ENCODE measurements at places on chromosomes 5 and 9.

- no peak for DNase-seq
Measured at GRCh38 chr5:56493766-56494165, 260.6 kb upstream of the ANKRD55 start.

DNA sequence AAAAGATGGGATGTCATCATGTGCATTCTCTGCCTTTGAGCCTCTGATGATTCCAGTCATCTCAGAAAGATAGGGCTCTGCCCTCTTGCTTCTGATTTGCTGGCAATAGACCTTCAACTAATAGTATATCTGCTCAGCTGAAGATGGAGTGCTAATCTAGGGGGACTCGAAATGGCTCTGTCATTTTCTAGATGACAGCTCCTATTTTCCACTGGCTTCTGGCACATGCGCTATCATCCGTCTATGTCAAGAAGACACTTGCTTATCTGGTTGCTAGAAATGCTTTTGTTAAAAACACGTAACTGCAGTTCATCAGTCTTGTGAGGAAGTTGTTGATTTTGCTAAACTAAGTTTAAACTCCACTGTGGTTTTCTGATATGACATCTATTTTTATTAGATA is 265.5 kb upstream of the ZNF608 start:
- no peak for DNase-seq

GRCh38 chr5:117649821-117650220 is 1075.2 kb upstream of the SEMA6A start:
- no peak for DNase-seq

DNA sequence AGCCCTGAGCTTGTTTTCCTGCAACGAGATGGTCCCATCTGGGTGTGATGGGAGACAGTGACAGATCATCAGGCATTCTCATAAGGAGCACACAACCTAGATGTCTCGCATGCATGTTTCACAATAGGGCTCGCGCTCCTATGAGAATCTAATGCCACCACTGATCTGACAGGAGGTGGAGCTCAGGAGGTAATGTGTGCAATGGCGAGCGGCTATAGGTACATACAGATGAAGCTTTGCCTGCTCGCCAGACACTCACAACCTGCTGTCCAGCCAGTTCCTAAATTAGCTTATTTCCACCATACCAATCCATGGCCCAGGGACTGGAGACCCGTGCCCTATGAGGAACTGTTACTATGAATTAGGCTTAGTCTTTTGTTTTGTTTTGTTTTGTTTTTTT is 55.3 kb upstream of the SLC30A5 start:
- DNase-seq = no peak

GRCh38 chr9:19127871-19128500 is 694 bp upstream of the PLIN2 start:
- peak; percentile 40 for DNase-seq

DNA sequence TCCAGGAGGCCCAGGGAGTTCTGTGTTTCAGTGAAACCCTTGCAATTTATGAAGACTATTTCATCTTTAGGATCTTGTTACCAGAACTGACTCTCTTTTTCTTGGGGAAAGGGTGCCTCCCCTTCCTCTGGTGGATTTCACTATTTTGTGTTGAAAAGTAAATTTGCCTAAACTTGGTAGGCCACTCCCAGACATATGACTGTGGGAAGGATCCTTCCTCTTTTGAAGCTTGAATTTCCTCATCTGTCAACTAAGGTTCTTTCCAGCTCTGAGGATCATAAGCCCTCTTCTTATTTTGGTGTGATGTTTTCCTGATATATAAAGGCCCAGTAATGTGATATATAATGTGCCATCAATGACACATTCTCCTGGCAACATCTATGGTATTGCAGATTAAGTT is 59.1 kb upstream of the ZFAND5 start:
- DNase-seq = no peak

- DNase-seq = no peak
Measured at GRCh38 chr5:112795944-112796678, 58.4 kb downstream of the APC start.

DNA sequence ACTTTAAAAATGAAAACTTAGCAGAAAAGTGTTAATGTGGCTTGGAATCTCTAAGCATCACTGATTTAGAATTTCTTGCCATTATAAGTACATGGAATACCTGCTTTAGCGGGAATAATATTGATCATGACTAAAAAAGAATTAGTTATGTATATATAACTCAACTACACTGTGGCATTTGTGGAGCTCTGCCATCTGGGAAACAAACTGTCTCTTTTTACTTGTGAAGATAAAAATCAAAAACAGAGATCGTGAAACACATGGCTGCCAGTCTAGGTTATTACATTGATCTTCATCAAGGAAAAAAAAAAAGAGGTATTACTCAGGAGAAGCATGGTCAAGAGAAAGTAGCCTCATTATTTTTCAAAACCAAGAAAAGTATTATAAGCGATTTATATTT is 287.4 kb downstream of the HTR1A start:
- DNase-seq = no peak

- DNase-seq = no peak
Measured at GRCh38 chr9:121277518-121278295, 9.7 kb downstream of the GSN start.

DNA sequence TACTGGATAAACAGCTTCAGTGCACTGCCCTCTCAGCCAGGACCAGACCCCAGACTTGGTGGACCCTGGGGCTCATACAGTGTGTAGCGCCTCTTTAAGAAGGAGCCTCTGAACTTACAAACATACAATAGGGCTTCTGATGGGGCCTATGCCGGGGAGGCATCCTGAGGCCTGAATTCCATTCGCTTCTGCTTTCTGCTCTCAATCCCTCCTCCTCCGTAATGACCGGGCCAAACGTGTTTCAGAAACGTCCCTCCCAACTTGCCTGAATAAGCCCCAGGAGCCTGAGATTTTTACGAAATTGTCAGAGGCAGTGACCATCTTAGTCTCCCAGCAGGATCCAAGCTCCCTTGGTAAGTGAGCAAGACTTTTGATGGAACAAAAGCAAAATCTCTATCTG is 128.1 kb upstream of the BOD1 start:
- no peak for DNase-seq

- DNase-seq = no peak
Measured at GRCh38 chr9:87464110-87464991, 33.3 kb upstream of the DAPK1 start.

DNA sequence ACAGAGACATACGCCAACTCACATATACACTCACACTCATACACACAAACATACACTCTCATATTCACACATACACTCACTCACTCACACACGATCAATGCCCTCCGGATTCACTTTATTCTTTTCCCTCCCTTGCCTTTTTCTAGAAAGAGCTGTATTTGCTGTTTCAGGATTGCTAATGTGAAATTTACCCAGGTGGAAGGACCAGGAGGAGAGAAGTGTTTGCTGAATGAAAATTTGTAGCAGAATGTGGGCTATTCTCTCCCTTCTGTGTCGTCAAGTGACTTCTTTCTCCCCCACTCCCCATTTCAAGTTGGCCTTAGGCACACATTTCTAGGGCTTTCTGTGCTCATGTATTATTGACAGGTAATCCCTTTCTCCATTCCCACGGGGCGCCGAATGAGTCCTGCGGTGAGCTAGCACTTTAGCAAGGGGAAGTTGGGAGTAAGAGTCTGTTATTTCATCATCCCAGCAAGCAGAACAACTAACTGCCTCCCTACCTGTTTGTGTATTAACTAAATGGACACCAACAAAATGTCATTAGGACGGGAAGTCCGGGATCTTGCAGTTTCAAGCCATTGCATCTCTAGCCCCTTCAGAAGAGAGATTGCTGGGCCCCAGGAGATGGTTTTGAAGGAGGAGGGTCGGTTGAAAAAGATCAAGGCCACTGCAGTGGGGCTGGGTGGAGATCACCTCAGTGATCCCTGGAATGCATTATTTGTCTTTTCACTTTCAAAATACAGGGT is 97.1 kb upstream of the TAF11L2 start:
- no peak for DNase-seq

DNA sequence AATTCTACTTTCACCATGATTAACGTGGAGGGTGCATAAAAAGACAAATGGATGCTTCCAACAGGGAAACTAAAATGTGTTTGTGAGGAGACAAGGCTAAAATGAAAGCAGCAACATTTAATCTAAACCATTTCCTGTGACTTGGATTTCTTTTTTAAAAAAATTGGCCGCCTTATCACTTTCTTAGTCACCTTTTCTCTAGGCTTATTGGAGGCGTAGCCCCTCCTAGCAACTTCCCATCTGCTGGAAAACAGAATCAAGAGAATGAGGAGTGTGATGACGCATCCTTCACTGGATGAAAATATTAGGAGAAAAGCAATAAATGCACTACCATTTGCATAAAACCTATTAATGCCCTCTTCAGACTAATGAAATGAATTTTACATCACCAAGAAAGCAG is 791 bp upstream of the GPR150 start:
- DNase-seq = no peak

DNA sequence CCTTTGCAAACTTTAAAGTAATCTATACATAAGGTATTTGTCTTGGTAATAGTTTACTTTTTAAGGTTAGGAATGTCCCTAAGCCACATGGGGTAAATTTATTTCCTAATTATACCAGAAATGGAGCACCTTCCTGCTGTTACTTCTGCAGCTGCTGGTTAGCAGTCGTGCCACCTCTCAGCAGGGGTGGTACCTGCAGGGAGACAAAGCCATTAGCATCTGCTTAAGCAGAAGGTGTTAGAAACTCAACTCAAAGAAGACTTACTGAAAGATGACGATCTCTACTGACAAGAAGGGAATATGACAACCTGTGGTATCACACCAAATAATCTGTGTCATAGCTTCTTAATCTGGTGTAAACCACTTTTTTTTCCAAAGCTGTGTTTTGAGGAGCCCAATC is 173.7 kb downstream of the BRINP1 start:
- DNase-seq = no peak

DNA sequence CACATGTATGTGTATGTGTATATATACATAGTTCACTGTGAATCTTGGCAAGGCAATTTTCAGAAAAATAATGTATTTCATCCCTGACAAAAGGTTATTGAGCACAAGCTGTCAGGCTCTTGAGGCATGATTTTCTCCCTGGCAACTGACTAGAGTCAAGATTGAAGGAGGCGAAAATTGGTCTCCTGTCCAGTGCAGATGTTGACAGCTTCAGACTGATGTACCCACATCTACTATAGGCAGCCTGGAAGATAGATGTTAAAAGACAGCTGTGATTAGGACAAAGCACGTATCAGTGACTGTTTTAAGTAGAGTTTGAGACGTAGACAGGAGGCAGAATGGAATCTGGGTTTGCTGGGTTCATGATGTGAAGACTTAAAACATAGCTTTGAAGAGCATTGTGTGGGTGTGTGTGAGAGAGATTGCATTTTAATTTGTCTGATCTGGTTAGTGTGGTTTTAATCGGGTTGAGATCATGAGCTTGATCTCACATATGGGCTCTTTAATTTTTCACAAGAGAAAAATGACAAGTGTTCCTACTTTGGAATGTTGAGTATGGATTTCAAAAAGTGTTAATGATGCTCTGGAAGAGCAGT is 39.1 kb downstream of the CTNNA1 start:
- no peak for DNase-seq

- DNase-seq = no peak
Measured at GRCh38 chr5:167254132-167254531, 1037.3 kb upstream of the WWC1 start.

DNA sequence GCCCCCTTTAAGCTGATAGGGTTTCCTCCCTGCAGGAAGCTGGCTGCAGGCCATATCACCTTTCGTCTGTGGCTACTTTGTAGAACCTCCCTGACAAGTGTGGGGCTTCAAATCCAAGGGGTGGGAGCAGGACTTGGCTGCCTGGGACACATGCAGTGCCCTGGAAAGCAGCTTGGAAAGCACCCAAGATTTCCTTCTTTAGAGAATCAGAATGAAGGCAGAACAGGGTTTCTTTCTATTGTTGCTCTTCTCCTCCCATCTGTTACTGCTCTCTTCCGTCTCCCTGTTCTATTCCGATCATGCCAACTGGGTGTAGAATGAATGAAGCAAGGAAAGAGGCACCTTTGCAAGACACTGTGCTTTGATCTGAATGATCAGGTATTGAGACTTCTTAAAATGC is 282.2 kb downstream of the MED10 start:
- DNase-seq = no peak

- DNase-seq = no peak
Measured at GRCh38 chr5:110588286-110588980, 138.0 kb downstream of the TMEM232 start.

DNA sequence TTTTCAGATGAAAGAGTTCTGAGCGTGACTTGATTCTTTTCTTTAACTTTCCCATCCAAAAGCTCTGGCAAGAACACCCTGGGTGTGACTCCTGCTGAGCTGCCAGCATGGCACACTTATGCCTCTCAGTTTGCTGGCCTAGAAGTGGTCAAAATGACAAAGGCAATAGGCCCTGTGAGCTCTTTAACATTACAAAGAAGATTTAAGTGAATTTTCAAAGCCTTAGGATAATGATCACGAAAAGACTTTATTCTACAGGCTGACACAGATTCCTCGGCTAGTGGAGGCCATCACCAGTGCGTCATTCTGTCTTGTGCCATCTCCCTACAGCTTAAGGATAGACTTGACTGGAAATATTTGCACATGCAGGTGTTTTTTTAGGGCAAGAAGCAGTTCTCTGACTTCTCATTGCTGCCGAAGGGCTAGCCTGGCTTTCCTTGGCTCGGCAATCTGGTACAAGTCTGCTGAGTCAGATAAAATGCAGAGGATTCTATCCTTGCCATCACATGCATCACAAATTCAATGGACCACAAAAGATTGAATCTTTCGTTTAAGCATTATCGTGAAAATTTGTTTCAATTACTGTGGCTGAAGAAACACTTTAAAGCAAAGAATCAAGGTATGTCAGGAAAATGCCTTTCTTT is 311.5 kb downstream of the COX7C start:
- no peak for DNase-seq

DNA sequence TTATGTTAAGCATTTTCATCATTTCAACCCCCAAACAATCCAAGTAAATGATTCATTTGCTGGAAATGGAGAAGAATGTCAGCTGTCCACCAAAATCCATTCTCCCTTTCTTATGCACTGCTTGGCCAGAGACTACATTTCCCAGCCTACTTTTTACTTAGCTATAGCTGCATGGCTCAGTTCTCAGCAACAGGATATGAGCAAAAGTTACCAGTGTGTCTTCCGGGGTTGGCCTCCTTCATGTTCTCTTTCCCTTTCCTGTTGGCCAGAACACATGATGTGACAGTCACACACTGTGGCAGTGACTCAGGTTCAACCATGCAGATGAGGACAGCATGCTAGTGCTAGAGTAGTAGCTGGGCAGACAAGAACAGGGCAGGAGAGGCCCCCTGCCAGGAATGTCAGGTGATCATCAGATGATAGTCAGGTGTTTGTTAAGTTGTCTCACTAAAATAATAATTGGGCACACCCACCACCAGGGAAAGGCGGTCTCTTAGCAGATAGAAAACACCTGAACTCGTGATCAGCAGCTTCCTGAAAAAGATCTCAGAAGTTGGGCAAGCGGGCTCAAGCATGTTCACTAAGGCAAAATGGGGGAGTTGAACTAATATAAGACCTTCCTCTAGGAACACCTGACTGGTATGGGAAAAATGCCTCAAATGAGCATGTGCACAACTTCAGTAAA is 12.2 kb downstream of the GPR150 start:
- peak; percentile 72 for DNase-seq

- DNase-seq = no peak
Measured at GRCh38 chr5:19928562-19929421, 59.2 kb downstream of the CDH18 start.

- DNase-seq = no peak
Measured at GRCh38 chr9:11542781-11543180, 930.0 kb upstream of the PTPRD start.

GRCh38 chr5:169993485-169993790 is 13.1 kb upstream of the INSYN2B start:
- no peak for DNase-seq

All from stimulated activated naive CD4-positive, alpha-beta T cell treated with Interleukin-2 at 50 U/mL for 16 hours (primary cell).